Heart right ventricle (tissue), 16 donors: ENCODE measurements at places on chromosomes 11 and 22. TPM values are rescaled to one million over a fixed set of nuclear protein-coding genes. Genes with fewer than 3 reads are reported as not detected.

DNA sequence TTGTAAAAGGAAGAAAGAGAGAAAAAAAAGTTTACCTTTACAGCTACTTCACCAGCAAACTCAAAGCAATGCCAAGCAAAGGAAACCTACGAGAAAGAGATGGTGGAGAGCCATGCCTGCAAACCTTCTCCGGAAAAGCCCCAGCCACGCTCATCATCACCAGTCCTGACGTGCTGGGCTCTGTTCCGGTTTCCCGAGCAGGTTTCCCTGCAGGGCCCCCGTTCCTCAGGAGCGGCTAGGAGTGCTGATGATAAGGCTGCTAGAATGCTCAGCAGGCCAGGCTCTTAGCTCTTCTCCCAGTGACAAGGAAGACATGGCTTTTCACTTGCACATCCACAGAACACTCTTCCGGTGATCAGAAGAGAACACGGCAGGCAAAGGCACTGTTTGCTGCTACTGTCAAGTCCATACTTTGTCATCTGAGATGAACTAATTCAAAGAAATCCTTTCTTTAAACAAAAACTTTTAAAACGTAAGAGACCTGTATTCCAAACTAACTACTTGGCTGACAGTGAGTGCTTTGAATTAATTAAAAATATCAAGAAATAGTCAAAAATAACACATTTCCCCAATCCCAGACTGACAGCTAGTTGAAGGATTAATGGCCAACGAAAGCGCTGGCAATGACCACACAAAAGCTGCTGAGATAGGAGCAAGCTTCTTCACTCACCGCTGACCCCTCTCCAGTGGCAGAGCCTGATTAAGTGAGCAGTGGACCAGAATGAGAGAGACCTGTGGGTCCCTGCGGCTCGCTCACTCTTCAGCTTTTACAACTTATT, 35.8 kb downstream of the DUSP8 start:
- DNase-seq = peak; percentile 23

GRCh38 chr11:122851366-122851966, 13.2 kb downstream of the CRTAM start:
- no peak for DNase-seq

DNA sequence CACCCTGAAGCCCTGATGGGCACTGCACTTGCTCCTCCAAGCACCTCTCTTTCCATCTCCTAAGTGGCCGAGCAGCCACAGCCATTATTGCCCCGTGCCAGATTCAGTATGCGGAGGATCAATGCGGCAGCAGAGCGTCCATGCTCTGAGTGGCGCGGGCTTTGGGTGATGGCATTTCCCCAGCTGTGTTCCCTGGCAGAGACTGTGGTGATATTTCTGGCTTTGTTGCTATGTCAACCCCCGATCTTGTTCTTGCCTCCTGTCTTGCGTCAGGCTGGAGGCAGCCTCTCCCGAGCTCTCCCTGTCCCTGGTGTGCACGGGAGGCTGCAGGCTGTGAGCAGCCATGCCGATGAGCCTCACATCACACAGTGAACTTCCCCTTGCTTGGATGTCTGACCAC, 1018.6 kb downstream of the TBC1D22A start:
- no peak for DNase-seq

DNA sequence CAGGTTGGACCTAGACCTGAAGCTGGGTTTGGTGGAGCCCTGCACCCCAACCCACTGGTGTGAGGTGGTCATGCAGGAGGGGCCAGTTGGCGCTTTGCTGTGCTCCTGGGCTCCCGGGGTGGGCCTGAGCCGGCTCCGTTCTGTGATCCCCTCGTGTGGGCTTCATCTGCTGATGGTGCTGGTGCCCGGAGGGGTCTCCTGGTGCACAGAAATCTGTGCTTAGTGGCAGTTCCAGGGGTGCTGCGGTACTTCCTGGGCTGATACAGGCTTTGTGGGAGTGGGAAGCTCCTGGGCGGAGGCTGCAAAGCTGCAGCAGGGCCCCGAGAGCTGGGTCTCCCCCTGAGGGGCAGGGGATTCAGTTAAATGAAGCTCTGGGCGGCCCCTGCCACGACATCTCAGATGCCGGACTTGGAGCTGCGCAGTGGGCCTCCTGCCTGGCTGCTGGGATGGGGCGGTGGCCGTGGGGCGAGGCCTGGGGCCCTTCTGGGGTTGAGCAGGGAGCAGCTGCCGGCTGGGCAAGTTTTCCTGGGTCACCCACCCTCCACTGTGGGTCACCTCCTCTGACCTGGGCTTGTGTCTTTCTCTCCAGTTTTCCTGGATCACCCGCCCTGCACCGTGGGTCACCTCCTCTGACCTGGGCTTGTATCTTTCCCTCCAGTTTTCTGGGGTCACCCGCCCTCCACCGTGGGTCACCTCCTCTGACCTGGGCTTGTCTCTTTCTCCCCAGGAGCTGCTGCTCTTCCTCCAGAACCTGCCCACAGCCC, 410.5 kb downstream of the TBC1D22A start:
- peak; percentile 6 for DNase-seq

DNA sequence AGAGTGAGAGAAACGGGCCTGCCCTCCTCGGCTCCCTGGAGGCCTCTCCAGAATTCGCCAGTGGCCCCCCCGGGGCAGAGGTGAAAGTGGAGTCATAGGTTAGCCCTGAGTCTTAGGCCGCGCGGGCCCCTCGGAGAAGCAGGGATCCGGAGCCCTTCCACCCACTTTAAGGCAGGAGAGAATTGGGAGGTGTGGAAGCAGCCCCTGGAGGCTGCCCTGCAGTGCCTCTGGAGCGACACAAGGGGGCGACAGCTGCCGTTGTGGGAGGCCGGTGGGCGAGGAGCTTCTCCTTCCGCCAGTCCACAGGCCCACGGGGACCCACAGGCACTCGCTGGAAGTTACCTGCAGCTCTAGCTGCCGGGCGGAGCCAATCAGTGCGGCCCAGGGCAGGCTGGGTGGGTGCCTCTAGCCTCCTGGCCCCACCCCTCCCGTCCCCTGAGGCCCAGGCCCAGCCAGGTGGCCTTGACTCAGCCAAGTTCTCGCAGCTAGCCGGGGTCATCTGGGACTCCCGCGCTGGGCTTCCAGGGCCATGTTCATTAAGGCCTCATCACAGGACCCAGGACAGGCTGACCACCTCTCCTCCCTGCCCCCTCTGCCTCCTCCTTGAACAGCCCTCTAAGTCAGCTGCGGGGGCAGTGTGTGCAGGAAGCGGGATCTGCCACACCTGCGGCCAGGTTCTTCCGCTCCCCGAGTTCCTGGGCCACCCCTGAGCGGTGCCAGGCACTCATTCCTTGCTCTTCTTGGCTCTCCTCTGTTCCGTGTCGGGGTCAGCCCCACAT, 5.0 kb downstream of the DGKZ start:
- peak; percentile 66 for DNase-seq

DNA sequence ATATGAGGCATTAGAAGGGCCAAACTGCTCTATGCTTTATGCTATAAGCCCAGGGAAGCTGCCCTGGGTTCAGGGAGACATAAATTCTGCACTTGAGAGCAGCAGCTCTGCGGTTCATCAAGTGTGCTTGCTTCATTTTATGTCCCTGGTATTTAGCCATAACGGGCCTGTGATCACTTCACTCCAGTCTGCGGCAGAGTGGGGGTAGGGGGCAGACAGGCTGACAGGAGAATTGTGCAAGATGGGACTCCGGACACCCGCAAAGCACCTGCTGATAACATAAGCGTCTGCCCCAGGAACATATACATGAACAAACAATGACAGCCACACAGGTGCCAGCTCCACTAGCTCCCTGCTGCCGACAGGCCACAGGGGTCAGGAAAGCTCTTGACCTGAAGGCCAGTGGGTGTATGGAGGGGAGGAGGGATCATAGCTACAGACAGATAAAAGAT, 56.1 kb downstream of the SMCO4 start:
- no peak for DNase-seq

DNA sequence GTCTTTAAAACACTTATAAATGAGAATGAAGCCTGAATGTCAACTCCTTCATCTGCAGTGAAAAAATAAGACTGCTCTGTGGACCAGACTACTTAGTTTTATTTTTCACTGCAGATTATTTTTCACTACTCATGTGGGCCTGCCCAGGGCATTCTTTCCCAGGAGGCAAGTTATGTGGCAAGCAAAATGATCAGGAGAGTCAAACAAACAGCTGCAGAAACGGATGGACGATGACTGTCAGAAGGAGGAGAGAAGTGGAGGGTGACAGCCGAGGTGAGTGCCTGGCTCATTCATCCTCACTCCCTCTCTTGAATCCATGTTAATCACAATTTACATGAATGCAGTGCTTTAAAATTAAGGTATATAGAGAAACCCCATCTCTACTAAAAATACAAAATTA, 5.8 kb upstream of the LRP5 start:
- no peak for DNase-seq

GRCh38 chr11:14676068-14676467, 32.5 kb downstream of the PDE3B start:
- DNase-seq = no peak

DNA sequence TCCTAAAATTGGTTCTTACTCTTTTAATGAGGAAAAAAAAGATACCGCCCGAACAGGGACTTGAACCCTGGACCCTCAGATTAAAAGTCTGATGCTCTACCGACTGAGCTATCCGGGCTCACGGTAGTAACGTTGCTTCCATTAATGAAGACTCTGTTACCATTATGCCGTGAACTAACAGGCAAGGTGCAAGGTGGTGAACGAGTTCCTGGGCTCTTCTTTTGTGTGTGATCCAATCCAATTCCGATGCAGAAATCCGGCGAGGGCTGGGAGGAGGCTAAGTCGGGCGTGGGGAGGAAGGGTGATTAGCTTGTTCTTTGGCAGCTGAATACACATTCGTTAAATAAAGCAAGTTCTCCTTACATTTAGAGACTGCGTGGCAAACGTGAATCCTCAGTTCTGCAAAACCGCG, 49.0 kb downstream of the OR4D9 start:
- peak; percentile 54 for DNase-seq

- no peak for DNase-seq
Measured at GRCh38 chr11:17596711-17597110, 49.7 kb downstream of the OTOG start.

- DNase-seq = no peak
Measured at GRCh38 chr11:124627546-124627945, 4.9 kb downstream of the TBRG1 start.

DNA sequence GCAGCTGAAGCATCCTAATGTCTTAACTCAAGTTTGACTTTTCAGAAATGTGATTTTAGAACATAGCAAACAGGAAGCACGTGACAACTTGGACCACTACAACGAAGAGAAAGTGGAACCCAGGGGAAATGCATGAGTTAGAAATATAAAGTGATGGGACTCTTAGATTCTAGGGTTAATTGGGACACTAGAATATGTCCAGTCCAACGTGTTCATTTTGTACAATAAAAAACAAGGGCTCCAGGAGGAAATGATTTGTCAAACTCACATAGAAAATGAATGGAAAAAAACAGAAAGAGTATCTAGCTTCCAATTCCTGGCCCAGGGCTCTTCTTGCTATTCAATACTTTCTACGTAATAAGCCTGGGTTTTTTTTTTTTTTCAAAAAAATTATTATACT, 30.7 kb downstream of the TIMP3 start:
- no peak for DNase-seq

DNA sequence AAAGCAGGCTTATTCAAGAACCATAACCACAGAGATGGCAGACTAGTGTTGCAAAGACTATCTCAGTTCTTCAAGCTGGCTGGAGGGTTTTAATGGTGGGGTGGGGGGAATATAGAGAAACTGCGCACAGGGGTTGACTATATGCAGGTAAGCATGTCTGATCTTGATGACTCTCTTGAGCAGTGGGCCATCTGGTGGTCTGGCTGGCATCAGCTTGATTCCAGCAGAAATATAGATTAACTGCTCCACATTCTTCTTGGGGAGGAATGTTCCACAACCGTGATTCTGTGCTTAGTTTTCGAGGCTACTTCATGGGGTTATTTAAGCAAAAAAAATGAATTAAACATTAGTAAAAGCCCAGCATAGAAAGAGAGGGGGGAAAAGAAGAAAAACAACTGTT, 158.8 kb upstream of the PGR start:
- DNase-seq = no peak

DNA sequence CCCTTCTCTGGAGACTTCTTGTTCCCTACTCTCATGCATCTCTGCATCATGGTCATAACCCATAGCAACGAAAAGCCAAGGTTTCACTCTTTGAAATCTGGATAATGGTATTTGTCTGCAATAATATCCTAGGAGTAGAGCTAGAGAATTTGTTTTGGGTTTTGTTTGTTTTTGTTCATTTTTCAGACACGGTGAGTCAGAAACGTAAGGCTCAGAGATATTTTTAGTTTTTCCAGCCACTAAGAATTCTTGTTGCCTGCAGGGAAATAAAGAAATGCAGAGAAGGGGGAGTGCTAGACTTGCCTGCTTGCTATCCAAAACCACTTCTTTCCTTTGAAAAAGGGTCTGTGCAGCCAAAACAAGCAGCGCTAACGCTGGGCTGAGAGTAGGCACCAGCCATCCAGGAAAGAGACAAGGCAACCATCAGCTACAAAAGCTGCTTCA, 26.0 kb downstream of the POU2AF3 start:
- DNase-seq = no peak

DNA sequence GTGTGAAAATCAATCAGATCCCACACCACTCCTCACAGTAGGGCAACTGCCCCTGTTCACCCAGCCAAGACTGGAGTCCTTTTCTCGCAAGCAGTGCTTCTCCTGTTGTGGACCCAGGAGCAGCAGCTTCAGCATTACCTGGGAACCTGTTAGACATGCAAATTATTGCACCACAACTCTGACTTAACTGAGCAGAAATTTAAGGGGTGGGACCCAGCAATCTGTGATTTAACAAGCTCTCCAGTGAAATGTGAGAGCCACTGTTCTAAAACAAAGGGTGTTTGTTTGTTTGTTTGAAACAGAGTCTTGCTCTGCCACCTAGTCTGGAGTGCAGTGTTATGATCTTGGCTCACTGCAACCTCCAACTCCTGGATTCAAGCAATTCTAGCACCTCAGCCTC, 591.4 kb downstream of the SOX6 start:
- no peak for DNase-seq

The APOBEC3B gene
- total RNA-seq = 1.4 TPM

The CCDC87 gene
- total RNA-seq = 0.17 TPM

The CBLIF gene
- not detected for total RNA-seq
